ENCODE measurements at places on chromosomes 7 and 10.

GRCh38 chr7:35482231-35482630, 212.7 kb downstream of the HERPUD2 start:
- DNase-seq, result no peak

- DNase-seq, result no peak
Observed at GRCh38 chr10:33967606-33968120, 633.2 kb upstream of the NRP1 start.

DNA sequence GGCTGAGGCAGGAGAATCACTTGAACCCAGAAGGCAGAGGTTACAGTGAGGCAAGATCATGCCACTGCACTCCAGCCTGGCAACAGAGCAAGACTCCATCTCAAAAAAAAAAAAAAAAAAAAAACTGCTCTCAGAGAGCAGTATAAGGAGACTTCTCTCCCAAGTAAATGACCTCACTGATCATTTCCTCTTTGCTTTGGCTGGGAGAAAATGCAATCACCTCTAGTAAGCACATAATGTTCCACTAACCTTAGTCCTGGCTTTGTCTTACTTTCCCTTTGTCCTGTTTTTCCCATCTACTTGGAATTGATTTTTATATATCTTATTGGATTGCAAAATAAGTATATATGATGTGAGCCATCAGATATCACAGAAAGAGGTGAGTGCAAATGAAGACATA, 2.5 kb downstream of the SLC25A13 start:
- no peak for DNase-seq

DNA sequence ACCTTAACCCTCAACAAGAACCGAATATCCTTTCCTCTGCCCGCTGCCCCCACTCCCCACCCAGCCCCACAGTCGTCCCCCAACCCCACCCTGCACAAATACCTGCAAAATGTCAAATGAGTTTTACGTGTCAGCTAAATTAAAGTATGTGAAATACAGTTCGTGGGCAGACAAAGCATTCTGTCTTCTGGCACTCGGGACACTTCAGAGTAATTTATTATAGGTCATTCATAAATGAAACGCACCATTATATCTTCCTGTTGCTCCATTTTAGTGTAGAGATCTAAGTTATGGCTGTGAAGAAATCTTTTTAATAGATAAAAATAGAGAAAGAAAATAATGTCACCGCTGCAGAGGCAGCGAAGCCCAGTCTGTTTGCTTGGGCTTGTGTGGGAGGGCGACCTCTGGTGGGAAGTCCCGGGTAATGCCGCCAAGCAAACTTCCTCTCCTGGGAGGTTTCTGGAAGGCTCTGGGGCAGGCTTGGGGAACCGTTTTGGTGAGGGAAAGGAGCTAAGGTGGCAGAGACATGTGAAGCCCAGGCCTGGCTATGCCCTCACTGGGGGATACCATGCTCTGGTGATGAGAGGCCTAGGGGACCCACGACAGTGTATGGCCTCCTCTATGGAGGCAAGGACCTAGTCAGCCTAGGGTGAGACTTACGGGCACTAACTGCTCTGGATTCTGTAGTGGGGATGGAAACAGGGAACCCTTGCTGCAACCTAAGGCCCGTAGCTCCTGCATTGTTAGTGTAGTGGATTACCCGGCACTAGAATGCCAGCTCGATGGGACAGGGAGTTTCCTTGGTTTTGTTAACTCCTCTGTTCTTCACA, 604.9 kb downstream of the LRMDA start:
- peak; percentile 67 for DNase-seq

DNA sequence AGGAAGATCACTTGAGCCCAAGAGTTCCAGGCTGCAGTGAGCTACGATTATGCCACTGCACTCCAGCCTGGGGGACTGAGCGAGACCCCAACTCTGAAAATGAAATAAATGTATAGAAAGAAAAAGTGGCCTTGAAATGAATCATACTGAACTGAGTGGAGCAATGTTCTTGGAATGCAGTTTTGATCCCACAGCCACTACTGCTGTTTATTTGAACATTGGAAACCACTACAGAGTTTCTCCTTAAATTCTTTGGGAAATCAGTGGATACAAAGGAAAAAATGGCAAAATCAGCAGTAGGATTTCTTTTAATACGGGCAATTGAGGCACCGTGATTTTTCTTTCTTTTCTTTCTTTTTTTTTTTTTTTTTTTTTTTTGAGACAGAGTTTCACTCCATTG, 637.4 kb downstream of the GALNT17 start:
- no peak for DNase-seq

DNA sequence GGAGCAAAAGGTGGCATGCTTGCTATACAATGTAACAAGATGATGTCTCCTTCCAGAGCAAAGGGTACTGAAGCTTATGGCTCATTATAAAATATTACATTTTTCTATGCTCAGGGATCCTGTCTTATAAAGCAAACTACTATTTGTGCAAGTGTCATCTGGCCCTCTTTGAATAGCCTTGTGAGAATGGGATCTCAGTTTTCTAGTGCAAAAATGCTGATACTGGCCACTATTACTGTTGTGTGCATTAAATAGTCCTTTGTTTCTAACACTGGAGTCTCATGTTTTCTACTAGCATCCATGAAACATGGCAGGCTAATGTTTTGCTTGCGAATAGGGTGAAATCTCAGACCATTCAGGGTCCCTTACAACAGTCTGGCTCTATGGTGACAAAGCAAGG, 823.0 kb downstream of the REEP3 start:
- no peak for DNase-seq

DNA sequence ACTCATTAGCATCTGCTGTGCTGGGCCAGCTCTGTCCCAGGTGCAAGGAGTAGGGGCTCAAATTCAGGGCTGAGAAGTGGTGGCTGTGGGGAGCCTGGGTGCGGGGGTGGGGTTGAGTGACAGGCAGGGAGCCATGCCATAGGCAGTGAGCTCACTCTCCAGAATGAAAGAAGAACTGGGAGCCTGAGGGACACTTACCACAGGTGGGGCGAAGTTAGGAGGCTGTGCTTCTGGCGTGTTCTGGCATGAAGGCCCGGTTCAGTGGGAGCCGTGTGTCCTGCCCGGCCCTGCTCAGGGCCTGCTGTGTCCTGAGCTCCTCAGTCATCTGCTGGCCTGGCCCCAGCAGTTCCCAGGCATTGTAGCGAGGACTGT, 62.5 kb downstream of the MKI67 start:
- no peak for DNase-seq

DNA sequence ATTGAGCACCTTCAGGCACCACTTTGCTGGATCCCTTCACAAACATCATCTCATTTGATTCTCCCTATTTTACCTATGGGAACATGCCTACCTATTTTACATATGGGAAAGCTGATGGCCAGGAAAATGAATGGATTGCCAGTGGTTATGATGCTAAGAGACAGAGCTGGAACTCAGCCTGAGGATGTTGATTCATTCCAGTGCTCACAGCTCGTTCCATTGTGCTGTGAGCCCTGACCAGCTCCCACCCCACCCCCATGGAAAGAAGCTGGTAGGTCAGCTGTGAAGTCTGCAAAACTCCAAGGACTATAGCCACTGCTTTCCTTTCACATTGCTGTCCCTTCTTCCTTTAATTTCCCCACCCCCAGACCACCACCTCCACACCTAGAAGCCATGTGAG, 9.6 kb downstream of the UBTD1 start:
- no peak for DNase-seq

DNA sequence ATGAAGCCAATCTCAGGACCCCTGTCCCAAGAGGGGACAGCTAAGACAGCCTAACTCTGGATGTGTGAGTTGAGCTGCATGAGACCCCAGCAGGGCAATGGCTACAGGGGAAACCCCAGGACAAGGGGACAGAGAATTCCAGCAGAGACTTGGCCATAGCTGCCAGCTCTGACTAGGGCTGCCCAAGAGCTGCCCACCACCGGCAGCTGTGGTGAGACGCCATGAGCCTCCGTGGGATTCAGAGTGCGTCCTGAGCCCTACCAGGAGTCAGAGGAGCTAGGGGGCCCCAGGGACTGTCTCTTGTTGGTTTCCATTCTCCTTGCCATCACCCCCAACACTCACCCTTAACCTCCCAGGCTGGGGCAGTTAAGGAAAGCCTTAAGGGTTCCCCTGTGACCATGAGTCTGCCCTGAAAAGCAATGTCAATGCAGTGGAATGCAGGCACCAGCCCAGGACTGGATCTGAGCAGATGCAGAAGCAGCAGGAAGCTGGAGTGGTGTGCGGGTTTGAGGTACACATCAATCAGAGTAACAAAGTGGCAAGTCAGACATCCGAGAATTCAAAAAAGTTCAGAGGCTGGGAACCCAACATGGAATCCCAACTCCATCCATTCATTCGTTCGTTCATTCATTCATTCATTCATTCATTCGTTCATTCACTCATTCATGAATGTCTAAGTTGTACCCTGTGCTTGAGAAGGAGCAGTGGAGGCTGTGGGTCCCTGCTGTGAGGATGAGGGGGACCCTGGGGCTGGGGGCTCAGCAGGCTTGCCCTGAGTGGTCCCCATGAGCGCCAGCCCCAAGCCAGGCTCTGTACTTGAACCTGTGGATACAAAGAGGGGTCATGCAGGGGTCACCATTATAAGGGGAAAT, 52.9 kb downstream of the C10orf120 start:
- no peak for DNase-seq
